Liver (tissue), 10 donors: ENCODE measurements at places on chromosomes 7 and 10. TPM values are rescaled to one million over a fixed set of nuclear protein-coding genes. Genes with fewer than 3 reads are reported as not detected.

ANKRD1 gene
- total RNA-seq, result 0.25 TPM

ZPBP gene
- 0.14 TPM for total RNA-seq

NUPR2 gene
- not detected for total RNA-seq

KLF14 gene
- total RNA-seq, result 0.08 TPM

RBP3 gene
- total RNA-seq, result not detected

SHTN1 gene
- 3.2 TPM for total RNA-seq

LIPJ gene
- total RNA-seq, result 0.17 TPM

SFTPA1 gene
- total RNA-seq, result not detected

CUZD1 gene
- 0.17 TPM for total RNA-seq

MOGAT3 gene
- 1.8 TPM for total RNA-seq

SLC26A5 gene
- total RNA-seq, result 0.09 TPM

DNA sequence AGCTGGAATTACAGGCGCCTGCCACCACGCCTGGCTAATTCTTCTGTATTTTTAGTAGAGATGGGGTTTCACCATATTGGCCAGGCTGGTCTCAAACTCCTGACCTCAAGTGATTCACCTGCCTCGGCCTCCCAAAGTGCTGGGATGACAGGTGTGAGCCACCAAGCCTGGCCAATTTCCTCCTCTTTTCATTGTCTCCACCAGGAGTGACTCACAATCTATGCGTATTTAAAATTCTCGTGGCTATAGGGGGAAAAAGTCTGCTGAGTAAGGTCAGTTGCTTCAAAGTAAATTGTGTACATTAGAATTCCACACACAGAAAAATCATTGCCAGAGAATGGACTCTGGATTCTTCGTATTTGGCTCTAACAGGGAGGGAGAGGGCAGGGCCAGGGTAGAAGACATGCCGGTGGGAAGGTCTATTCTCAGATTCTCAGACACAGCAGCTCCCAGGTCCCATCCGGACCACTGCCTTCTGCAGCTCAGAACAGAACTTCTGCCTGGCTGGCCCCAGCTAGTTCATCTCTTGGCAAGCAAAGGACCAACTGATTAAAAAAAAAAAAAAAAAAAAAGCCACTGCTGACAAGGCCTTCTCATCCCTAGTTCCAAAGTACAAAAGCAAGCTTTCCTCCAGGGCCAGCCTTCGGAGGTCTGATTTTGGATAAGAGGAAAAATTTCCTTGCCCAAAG, 22.2 kb downstream of the PSPH start:
- peak; percentile 38 for DNase-seq
- H3K4me3 ChIP-seq, result no peak overlapping the region
- H3K36me3 ChIP-seq, result no peaks in the 10 kb centered on the region
- H3K27ac ChIP-seq, result no peak overlapping the region
- H3K4me1 ChIP-seq, result peaks cover 18% of the 10 kb centered on the region

GRCh38 chr10:71578069-71578468, 141.5 kb downstream of the C10orf105 start:
- H3K27me3 ChIP-seq, result no peaks in the 10 kb centered on the region
- H3K4me3 ChIP-seq, result no peak overlapping the region
- H3K27ac ChIP-seq, result no peak overlapping the region
- H3K36me3 ChIP-seq, result no peaks in the 10 kb centered on the region
- no peak for DNase-seq
- H3K4me1 ChIP-seq, result peaks cover 12% of the 10 kb centered on the region

DNA sequence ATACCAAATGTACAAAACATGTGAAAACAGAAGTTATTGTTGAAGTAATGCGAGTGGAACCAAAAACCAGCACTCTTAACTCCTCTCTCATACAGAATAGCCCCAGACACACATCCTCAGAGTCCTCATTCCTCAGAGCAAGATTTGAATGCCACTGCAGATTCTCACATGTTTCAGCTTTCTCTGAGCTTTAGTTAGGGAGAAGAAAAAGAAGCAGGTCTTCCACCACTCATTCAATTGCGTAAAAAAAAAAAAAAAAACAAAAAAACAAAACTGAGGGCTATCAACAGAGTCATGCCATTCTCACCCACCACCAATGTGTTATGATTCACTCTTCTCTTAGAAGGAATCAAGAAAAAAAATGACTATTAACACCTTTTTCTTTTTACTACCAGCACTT, 287.7 kb downstream of the IPMK start:
- H3K4me1 ChIP-seq, result no peaks in the 10 kb centered on the region
- H3K36me3 ChIP-seq, result no peaks in the 10 kb centered on the region
- no peaks in the 10 kb centered on the region for H3K27me3 ChIP-seq
- DNase-seq, result no peak
- no peak overlapping the region for H3K27ac ChIP-seq

DNA sequence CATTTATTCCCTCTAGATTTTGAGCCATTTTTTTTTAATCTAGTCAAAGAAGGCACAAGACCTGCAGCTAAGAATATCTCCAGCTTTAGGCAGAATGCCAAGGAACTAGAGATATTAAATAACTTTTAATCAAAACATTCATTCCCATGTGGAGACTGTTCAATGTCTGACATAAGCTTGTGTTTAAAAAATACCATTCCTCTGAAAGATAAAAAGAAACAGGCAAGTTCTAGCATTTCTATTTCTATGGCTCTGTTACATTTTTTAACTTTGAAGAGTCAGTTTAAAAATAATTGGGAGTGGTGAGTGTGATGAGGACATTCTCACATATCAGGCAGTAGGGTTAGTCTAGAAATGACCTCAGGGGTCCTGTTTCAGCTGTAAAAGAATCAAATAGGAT, 48.0 kb downstream of the RHOBTB1 start:
- no peaks in the 10 kb centered on the region for H3K36me3 ChIP-seq
- no peaks in the 10 kb centered on the region for H3K4me1 ChIP-seq
- no peak overlapping the region for H3K4me3 ChIP-seq
- H3K27ac ChIP-seq, result no peak overlapping the region
- no peaks in the 10 kb centered on the region for H3K27me3 ChIP-seq

GRCh38 chr10:132977807-132978206, 35.4 kb upstream of the CFAP46 start:
- H3K27ac ChIP-seq, result no peak overlapping the region
- H3K4me3 ChIP-seq, result no peak overlapping the region
- DNase-seq, result no peak

- H3K36me3 ChIP-seq, result no peaks in the 10 kb centered on the region
- H3K4me1 ChIP-seq, result no peaks in the 10 kb centered on the region
- H3K27ac ChIP-seq, result no peak overlapping the region
- H3K4me3 ChIP-seq, result no peak overlapping the region
- no peaks in the 10 kb centered on the region for H3K27me3 ChIP-seq
Observed at GRCh38 chr10:124164264-124164663, 70.9 kb upstream of the CHST15 start.

DNA sequence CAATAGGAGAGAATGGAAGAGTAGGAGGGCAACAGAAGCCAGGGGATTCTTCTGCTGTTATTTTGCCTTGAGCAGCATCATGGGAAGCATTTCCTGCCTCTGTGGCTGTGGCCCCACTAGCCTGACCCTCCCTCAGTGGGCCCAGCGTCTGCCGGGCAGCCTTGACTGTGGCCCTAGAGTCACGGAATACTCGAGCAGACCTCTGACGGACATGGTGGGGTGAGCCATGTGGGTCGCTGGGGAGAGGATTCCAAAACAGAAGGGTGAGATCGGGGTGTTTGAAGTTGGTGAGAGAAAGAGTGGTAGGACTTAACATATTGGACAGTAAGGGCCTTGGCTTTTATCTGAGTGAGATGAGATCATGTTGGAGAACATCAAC, 8.3 kb upstream of the PRKAG2 start:
- no peaks in the 10 kb centered on the region for H3K4me1 ChIP-seq
- no peak for DNase-seq
- H3K36me3 ChIP-seq, result no peaks in the 10 kb centered on the region
- H3K4me3 ChIP-seq, result no peak overlapping the region
- no peak overlapping the region for H3K27ac ChIP-seq

- peaks cover 32% of the 10 kb centered on the region for H3K4me1 ChIP-seq
- H3K27ac ChIP-seq, result peak overlapping the region; percentile 79
- H3K27me3 ChIP-seq, result no peaks in the 10 kb centered on the region
- no peaks in the 10 kb centered on the region for H3K36me3 ChIP-seq
- H3K4me3 ChIP-seq, result no peak overlapping the region
Observed at GRCh38 chr7:27606270-27607209, 56.1 kb downstream of the HIBADH start.

- no peaks in the 10 kb centered on the region for H3K36me3 ChIP-seq
- peak overlapping the region; percentile 22 for H3K4me3 ChIP-seq
- no peak overlapping the region for H3K27ac ChIP-seq
- H3K4me1 ChIP-seq, result no peaks in the 10 kb centered on the region
Observed at GRCh38 chr10:17811146-17811865, 2.2 kb downstream of the MRC1 start.

DNA sequence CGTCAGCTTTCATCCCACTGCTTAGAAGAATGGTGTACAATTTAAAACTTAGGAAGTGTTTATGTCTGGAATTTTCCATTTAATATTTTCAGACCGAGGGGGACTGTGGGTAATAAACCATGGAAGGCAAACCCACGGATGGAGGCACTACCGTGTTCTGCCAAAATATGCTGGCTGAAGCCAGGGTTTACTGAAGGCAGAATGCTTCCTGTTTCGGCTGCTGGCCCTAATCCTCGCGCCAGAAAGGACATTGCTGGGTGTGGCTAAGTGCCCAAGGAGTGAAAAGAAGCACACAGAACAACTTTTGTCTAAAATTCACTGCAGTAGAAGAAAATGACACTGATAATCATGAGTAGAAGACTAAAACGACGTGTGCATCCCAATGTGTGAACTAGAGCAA, 32.3 kb downstream of the PITRM1 start:
- no peaks in the 10 kb centered on the region for H3K4me1 ChIP-seq
- peaks cover 20% of the 10 kb centered on the region for H3K36me3 ChIP-seq
- no peak for DNase-seq
- H3K4me3 ChIP-seq, result no peak overlapping the region

GRCh38 chr10:30448092-30448491, 14.1 kb downstream of the MAP3K8 start:
- DNase-seq, result no peak
- H3K4me1 ChIP-seq, result no peaks in the 10 kb centered on the region

DNA sequence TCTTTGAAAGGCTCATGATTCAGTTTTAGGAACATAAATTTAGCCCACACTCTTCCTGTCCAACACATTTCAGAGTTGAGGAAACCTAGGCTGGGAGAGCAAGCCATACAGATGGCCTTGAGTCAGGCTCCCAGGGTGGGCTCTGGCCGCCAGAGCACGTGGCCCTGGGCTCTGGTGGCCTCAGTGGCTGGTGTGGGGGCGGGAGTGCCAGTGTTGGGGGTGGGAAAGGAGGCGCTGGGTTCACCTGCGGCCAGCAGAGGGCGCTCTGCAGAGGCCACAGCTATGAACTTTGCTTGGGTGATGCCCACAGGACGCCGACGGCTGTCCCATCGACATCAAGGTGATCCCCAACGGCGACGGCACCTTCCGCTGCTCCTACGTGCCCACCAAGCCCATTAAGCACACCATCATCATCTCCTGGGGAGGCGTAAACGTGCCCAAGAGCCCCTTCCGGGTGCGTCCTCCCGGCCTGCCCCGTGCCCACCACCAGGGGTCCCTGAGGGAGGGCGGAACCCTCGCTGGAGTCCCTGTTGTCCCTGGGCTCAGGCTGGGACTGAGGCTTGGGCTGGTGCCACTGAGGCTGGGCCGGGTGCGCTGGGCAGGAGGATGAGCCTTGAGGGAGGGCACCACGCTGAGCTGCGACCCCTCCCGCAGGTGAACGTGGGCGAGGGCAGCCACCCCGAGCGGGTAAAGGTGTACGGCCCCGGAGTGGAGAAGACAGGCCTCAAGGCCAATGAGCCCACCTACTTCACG, 11.9 kb downstream of the FLNC start:
- no peaks in the 10 kb centered on the region for H3K36me3 ChIP-seq
- no peak overlapping the region for H3K4me3 ChIP-seq
- H3K27ac ChIP-seq, result no peak overlapping the region
- H3K27me3 ChIP-seq, result no peaks in the 10 kb centered on the region

- peaks cover 9% of the 10 kb centered on the region for H3K36me3 ChIP-seq
- H3K4me3 ChIP-seq, result no peak overlapping the region
- no peak for DNase-seq
- no peaks in the 10 kb centered on the region for H3K27me3 ChIP-seq
Observed at GRCh38 chr7:1542841-1543747, 12.6 kb downstream of the MAFK start.

DNA sequence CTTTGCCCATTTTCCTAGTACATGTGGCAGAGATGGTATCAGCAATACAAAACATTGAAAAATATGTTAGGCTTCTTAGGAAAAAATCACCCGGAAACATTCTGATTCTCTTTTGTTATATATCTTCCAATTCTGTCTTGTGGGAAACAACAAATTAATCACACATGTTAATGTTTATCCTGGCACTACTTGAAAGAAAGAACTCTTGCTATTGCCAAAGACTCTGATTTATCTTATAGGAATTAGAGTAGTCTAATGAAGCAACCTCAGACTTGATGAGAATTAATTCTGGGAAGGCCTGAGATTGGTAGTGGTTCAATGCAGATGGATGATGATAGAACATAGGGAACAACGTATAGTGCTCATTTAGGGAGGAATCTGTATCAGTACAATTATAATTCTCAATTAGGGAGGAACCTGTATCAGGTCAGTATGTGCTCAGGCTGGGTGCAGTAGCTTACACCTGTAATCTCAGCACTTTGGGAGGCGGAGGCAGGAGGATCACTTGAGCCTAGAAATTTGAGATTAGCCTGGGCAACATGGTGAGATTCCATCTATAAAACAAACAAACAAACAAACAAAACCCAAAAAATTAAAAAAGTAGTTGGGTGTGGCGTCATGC, 50.7 kb downstream of the TAS2R16 start:
- H3K27ac ChIP-seq, result no peak overlapping the region
- no peaks in the 10 kb centered on the region for H3K27me3 ChIP-seq
- no peaks in the 10 kb centered on the region for H3K36me3 ChIP-seq
- DNase-seq, result no peak
- H3K4me3 ChIP-seq, result no peak overlapping the region

DNA sequence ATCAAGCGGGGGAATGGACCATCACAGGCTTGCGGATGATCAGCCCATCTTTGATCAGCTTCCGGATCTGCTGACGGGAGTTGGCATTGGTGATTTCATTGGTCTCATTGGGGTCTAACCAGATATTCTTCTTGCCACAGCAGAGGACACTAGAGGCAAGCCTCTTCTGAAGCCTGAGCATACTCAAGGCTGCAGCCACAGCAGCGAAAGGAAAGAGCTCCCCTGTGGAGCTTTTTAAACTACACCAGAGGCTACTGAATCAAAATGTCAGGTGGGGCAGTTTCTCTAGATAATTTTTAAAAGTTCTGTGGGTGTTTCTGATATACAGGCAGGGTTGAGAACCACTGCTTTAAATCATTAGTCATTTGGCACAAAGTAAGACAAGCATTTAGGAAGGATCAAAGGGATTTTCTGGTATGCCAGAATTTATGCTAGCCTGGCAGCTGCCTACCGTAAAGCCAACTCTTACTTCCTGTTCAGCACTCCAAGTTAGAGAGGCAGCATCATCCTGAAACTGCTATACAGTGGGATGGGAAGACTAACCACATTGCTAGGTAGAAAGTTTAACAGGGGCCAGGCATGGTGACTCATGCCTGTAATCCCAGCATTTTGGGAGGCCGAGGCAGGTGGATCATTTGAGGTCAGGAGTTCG, 7.0 kb downstream of the NAPEPLD start:
- no peak for DNase-seq
- no peaks in the 10 kb centered on the region for H3K4me1 ChIP-seq
- H3K27me3 ChIP-seq, result no peaks in the 10 kb centered on the region
- H3K36me3 ChIP-seq, result no peaks in the 10 kb centered on the region
- no peak overlapping the region for H3K27ac ChIP-seq
